Activated naive CD8-positive, alpha-beta T cell treated with anti-CD3 and anti-CD28 coated beads, Interleukin-2, amount 10 ng/mL, durations not matched to agents 7 days and 5 days (primary cell): ENCODE measurements at places on chromosomes 11 and 22. TPM values are rescaled to one million over a fixed set of nuclear protein-coding genes. Genes with fewer than 3 reads are reported as not detected.

GRCh38 chr11:36385121-36385970 is 89.3 kb downstream of the PRR5L start:
- no peak for DNase-seq

- DNase-seq = no peak
Measured at GRCh38 chr11:12799334-12799835, 125.2 kb downstream of the TEAD1 start.

DNA sequence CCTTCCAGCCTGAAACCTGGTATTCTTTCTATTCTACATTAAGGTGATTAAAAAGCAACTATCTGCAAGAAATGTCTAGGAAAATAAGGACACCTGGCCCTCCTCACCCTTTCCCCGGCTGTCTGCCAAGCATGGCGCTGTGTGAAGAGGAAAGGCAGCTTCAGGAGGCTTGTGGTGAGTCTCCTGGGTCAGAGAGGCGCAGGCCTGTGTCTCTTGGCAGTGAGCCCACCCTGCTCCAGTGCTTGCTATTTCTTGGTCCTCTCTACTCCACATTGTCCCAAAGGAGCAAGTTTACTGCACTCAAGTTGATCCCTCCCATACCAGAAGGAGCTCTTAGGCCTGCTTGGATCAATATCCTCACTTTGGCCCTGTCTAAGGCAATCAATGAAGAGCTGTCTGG is 520.7 kb upstream of the B3GAT1 start:
- no peak for DNase-seq

DNA sequence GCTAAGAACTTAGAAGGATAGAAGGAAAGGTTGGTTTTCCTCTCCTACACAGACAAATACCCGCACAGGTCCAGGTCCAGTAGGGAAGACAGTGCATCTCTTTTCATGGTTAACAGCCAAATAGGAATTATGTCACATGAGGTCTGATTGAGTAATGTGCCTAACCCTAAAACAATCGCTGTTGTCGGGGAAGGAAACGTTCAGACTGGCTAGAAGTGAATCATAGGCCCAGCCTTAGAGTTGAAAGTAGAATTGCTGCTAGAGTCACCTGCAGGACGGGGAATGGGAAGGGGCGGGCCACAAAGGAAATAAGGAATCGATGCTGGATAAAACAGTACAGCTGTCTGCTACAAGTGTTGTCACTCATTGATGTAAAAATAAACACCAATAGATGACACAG is 12.4 kb upstream of the HTATIP2 start:
- DNase-seq = no peak

- no peak for DNase-seq
Measured at GRCh38 chr11:73205661-73206343, 12.3 kb upstream of the P2RY2 start.

- no peak for DNase-seq
Measured at GRCh38 chr11:10701982-10702381, 8.4 kb upstream of the IRAG1 start.

- DNase-seq = no peak
Measured at GRCh38 chr11:30143098-30143705, 87.6 kb upstream of the FSHB start.

DNA sequence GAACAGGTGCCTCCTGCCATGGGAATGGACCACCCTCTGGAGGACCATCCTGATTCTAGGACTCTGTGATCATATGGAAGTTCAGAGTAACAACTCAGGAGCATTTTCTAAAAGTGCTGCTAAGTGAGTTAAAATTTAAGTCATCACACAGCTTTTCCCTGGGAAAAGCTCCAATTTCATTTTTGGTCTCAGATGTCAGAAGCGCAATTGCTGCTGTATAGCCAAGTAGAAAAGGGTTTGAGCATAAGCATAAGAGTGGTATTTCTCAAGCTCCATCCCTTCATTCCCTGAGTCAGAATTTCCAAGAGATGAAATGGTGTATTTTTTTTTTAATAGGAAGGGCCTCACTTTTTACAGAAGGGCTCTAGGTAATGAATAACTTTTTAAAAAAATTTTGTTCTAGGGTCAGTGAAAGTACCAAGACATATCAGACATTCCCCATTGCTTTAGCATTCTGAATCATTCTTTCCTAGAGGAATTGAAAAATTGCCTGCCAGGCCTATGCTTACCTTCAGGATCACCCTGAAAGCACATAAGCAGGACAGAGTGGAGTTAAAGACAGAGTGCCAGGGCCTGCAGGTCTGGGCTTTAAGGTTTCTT is 564.5 kb upstream of the ISX start:
- no peak for DNase-seq

- DNase-seq = no peak
Measured at GRCh38 chr11:67194096-67194495, 72.2 kb upstream of the GRK2 start.

The MGAT3 gene
- total RNA-seq = 7.2 TPM
